ENCODE measurements at places on chromosomes 4 and X.

DNA sequence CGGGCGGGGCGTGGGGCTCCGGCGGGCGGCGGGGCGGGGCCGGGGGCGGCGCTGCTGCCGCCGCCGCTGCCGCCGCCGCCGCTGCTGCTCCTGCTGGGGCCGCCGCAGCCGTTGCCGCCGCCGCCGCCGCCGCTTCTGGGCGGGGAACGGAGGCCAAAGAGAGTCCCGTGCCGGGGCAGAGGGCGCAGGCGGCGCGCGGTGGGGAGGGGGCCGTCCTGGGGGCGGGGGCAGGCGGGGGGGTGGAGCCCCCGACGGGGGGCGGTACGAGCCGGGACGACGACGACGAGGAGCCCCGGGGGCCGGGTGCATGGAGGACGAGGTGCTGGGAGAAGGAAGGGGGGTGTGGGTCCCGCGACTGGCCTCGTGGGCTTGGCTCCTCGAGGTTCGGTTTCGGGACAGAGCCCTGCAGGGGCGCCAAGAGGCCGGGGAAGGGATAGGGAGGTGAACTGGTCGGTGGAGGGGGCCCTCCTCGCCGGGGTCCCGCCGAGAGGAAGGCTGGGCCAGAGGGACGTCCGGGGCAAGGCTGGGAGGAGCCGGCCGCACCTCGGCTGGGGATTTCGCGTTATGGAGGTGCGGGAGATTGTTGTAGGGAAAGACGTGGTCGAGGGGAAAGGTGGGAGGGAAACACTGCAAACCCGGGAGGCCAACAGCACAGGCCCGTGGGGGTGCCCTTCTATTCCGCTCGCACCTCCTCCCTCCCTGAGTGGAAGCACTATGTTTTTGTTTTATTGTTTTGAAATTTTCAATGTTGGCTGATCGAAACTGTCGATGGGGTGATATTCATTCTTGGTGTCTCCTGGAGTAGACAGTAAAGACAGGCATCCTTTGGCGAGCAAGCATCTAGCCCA lies 1.9 kb downstream of the BCORL1 start:
- DNase-seq = no peak

GRCh38 chrX:13694359-13694758 lies 5.4 kb downstream of the RAB9A start:
- no peak for DNase-seq

- no peak for DNase-seq
Measured at GRCh38 chr4:40990899-40991265, 223.5 kb downstream of the APBB2 start.

GRCh38 chr4:87982036-87982435 lies 6.5 kb downstream of the SPP1 start:
- DNase-seq = no peak

DNA sequence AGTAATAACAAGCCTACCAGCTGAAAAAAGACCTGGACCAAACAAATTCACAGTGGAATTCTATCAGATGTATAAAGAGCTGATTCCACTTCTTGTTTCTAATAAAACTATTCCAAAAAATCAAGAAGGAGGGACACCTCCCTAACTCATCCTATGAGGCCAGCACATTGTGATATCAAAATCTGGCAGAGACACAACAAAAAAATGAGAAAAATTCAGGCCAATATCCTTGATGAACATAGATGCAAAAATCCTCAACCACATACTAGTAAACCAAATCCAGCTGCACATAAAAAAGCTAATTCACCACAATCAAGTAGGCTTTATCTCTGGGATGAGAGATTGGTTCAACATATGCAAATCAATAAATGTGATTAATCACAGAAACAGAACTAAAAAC lies 147.9 kb upstream of the NEIL3 start:
- no peak for DNase-seq

- no peak for DNase-seq
Measured at GRCh38 chrX:80984118-80984517, 174.4 kb upstream of the BRWD3 start.

- no peak for DNase-seq
Measured at GRCh38 chr4:177555007-177555574, 112.9 kb upstream of the AGA start.

- DNase-seq = peak; percentile 19
Measured at GRCh38 chr4:5693871-5694270, 14.5 kb downstream of the EVC2 start.

DNA sequence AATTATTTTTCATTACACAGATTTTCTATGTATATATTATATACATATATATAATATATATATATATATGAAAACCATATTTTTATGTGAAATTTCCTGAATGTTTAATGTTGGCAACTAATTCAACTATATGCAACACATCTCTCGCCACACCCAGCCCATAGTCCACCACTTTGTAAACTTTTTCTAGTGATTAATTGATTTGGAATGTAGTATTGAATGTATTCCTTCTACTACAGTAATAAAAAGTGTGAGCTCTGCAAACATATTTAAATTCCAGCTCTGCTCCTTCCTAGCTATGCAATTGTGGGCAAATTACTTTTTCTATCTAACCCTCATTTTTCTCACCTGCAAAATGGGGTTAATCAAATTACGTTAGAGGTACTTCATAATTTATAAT lies 187.8 kb downstream of the TEX11 start:
- DNase-seq = no peak

- DNase-seq = no peak
Measured at GRCh38 chr4:65918212-65918611, 247.9 kb upstream of the EPHA5 start.

DNA sequence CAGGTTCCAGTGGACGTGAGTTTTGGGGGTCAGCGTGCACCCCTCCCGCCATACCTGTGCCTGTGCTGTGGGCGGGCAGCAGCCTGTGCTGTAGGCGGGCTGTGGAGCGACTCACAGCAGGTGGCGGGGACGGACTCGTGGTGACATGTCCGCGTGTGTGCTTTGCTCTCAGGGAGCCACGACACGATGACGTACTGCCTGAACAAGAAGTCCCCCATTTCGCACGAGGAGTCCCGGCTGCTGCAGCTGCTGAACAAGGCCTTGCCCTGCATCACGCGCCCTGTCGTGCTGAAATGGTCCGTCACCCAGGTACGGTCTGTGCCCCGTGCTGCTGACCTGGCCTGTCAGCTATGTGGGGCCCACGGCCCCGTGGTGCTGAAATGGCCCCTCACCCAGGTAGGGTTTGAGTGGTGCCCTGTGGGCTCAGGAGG lies 7.4 kb downstream of the PLCXD1 start:
- peak; percentile 67 for DNase-seq

DNA sequence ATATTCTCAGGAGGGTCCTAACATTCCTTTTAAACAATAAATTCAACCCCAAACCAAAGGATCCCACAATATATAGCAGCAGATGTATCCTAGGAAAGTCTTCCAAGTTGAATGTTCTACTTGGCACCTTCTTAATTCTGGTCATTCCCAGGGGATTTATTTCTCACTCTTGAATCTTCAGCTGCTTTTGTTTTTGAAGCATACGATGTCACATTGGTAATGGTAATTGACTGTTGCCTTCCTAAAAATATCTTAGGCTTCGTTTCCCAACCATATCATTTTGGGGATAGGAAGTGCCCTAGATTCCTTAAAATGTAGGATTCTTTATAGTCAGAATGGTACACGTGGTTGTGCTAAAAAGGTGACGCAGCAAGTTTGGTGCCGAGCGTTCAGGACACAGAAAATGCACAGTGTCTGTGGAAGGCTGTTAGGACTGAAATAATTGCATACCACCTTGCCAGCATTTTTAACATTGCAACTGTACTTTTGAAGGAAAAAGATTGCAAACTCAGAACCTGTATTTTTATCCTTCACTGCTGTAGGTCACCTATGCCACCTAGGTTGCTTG lies 8.1 kb downstream of the SNX25 start:
- DNase-seq = no peak

- DNase-seq = no peak
Measured at GRCh38 chrX:46953597-46953996, 41.4 kb downstream of the JADE3 start.

DNA sequence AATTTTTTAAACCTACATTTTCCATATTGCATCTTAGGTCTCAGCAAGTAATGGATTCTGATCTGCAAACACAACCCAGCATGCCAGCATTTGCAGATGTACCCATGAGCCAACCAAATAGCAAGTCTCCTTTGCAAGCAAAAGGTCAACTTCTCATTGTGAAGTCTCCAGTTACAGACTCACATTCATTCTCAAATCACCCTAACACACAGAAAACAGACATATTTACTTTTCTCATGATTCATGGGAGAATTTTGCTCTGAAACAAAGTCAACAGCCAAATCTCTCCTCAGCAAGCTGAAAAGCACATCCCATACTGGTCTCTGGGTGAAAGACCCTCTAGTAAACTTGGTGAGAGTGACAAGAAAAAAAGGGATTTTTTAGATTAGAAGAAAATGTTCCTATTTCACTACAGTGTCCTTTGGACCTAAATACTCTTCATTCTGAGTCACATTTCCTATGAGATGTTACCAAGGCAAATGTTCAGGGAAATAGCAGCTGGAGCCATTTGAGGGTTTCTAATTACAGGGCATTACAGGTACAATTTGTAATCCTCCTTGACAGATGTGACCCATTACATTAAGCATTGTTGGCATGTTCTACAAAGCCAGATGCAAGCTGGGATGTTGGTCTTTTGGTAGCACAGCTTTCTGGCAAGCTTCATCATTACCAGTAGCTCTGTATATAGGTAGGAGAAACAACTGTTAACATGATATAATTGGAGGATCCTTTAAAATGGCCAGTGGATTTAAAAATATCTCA lies 383.3 kb downstream of the SMARCA1 start:
- DNase-seq = no peak

DNA sequence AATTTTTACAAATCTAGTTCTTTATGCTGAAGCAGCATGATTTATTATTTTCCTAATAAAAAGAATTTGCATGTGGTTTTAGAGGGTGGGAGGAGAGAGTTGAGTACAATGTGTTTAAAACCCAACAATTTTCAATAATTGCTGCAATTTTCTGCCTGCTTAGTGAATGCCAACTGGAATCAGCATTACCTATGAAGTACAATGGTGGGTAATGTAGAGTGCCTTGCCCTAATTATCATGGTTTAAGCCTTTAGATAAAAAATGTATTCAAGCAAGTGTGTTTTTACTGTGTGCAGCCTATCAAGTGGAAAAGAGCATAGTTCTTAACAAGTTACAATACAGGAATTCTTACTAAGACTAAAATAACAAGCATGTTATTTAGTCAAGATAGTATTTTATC lies 77.9 kb upstream of the ANKRD50 start:
- DNase-seq = no peak

- no peak for DNase-seq
Measured at GRCh38 chr4:148430854-148431253, 11.4 kb downstream of the NR3C2 start.

GRCh38 chr4:3706565-3707422 lies 59.4 kb upstream of the ADRA2C start:
- DNase-seq = no peak

DNA sequence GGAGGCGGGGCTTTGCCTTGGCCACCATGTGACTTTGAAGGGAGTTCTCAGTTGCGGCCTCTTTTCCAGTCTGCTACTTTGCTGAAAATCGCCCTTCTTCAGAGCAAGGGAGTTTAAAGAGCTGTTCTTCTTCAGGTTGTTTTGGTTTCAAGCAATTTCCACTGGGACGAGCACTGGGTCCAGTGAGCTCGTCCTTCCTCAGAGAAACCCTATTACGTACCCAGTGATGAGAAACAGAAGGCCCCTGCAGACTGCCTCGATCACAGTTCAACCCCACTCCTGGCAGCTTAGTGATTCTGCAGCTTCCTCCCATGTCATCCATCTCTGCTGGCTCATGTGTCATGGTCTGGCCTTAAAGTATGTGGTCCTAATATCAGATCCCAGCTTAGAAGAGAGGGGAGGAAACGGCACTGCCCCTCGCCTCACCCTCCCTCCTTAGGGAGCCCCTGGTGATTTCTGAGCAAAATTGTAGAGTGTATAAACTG lies 7.8 kb upstream of the FAM149A start:
- no peak for DNase-seq

- DNase-seq = no peak
Measured at GRCh38 chr4:7819446-7819845, 120.2 kb downstream of the AFAP1 start.

GRCh38 chrX:146424422-146424821 lies 385.1 kb upstream of the CXorf51B start:
- DNase-seq = no peak

GRCh38 chr4:8356856-8357255 lies 83.7 kb downstream of the ACOX3 start:
- DNase-seq = no peak

DNA sequence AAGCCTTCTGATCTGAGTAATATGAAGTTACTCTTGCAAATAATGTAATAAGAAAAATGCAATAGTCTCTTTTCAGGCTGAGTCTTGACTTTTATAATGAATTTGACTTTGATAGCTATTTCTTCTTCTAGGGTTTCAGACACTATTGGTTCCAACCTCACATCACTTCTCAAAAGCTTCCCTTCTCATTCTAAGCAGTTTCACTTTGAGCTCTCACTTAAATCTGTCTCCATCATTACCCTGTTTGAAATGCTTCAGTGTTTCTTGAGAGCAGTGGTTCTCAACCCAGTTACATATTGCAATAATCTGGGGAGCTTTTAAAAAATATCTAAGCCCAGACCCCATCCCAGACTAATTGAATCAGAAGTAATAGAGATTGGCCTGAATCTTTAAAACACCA lies 40.5 kb upstream of the BMP2K start:
- DNase-seq = no peak

DNA sequence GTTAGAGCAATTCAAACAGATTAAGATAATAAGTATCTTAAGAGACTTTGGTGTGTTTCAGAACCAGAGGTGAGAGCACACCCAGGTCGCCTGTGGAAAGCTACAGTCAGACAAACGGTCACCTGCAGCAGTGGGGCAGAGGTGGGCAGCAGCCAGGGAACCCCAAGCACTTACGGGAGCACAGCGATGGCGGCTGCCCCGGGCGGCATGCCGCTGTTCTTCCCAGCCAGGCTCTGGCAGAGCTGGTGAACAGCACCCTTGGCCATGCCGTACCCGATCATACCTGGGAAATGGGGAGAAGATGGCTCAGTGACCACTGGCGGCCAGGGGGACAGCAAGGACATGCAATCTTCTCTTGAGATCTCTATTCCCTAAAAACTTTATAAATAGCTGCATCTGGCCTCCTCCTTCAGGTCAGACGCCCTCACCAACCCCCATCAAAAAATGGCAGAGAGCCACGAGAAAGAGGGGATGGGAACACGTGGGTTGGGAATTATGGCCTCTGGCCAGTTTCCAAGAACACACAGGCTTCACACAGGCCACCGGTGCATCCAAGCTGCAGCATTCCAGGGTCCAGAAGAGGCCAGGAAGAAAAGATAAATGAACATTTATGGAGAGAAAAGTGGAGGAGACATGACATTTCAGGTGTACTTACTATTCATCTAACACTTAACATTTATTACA lies 19.7 kb downstream of the QDPR start:
- no peak for DNase-seq

DNA sequence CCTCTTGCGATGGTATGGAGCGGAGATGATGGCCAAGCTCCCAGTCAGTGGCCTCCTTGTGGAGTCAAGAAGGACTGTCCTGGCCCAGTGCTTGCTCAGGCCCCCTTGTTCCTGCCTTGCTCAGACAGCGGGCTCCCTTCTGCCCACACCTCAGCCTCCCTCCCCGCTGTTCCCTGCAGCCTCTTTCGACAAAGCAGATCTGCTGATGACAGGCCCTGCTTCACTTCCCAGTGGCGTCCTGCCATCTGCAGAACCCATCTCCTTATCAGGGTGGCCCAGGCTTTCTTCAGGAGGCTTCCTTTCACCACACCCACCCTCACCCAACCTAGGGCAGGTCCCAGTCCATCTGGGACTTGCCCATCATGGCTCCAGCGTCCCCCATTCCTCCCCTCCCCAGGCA lies 80.0 kb downstream of the CLDN34 start:
- no peak for DNase-seq
